ENCODE measurements at places on chromosomes 7 and 10.

- DNase-seq: no peak
Measured at GRCh38 chr7:80635998-80636397, 2.4 kb upstream of the CD36 start.

DNA sequence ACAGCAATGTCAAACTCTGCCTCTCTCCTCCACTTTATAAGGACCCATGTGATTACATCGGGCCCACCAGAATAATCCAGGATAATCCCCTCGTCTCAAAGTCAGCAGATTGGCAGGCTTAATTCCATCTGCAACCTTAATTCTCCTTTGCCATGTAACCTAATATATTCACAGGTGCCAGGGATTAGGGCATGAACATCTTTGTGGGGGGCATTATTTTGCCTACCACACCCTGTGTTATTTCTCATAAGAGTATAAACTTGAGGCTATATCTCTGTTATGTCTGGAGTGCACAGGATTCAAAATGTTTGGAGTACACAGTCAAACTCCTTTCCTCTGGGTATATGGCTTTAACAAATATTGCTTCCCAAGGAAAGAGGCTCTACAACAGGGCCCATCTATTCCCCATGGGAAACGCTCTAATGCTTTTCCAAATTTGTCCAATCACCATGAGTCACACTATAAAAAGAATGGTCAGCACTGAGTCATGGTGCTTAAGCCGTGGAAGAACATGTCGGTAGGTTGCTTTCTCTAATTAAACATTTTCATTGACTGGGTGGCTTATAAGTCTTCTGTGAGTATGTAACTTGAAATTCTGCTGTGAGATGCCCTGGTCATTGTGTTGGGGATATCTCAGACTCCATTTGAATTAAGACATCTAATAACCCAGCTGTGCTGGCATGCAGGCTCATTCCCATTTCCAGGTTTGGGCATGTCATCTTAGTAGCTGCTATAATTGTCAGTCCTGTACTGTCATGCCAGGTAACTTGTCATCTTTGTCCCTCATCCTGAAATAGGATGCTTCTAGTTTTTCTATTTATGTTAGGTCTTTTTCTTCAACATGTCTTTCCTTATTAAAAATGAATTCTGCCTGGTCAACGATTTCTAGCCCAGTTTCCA, 11.5 kb upstream of the AKR1B10 start:
- DNase-seq: no peak

- DNase-seq: no peak
Measured at GRCh38 chr7:25831062-25831691, 320.8 kb upstream of the NFE2L3 start.

- DNase-seq: no peak
Measured at GRCh38 chr10:34171957-34172527, 643.1 kb downstream of the PARD3 start.

- DNase-seq: no peak
Measured at GRCh38 chr7:5525271-5526099, 101.9 kb upstream of the TNRC18 start.
